ENCODE measurements at places on chromosomes 11 and 22. TPM values are rescaled to one million over a fixed set of nuclear protein-coding genes. Genes with fewer than 3 reads are reported as not detected.

CCDC34 gene
- 27.9 TPM for total RNA-seq

FAM111B gene
- 46.1 TPM for total RNA-seq

SMIM38 gene
- 0.20 TPM for total RNA-seq

TPP1 gene
- 33.7 TPM for total RNA-seq

ART1 gene
- total RNA-seq = not detected

PDGFD gene
- total RNA-seq = not detected

NXPE2 gene
- total RNA-seq = not detected

FOLH1 gene
- total RNA-seq = not detected

DNAJB13 gene
- 0.18 TPM for total RNA-seq

TRIM64 gene
- total RNA-seq = not detected

SMC1B gene
- 2.1 TPM for total RNA-seq

DNA sequence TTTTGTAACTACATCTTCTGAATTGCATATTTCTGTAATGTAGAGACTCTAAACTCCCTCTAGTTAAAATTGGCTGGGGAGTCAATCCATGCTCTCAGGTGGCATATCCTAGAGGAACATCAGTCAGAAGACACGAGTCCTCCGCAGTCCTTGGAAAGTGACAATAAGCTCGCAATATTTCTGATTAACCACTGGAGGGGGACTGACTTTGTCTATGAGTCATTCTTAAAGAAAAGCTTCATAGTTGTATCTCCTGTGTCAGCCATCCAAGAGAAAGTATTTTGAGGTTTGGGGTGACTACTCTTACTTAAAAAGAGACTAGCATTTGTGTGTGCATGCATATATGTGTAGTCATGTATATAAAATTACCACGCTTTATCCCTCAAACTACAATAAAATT is 60.2 kb downstream of the SLN start:
- peaks cover 47% of the 10 kb centered on the region for H3K27me3 ChIP-seq
- no peak overlapping the region for H3K4me3 ChIP-seq

DNA sequence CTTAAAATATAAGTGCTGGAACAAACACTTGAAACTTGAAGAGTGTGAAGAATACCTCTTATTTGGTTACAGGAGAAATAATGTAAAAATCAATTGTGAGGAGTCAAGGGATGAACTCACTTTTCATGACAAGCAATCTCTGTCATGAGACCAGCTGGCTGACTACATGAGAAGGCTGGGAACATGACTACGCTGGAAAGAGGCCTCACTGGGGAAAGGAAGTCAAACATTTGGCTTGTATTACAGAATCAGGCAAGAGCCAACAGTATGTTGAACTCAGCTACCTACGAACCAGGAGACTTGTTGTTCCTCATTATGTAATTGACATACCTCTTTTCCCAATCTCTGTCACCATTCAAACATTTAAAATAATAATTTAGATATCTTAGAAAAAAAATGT is 14.4 kb downstream of the DCDC1 start:
- no peak overlapping the region for H3K4me3 ChIP-seq
- H3K36me3 ChIP-seq = no peaks in the 10 kb centered on the region
- no peaks in the 10 kb centered on the region for H3K4me1 ChIP-seq
- H3K27ac ChIP-seq = no peak overlapping the region

DNA sequence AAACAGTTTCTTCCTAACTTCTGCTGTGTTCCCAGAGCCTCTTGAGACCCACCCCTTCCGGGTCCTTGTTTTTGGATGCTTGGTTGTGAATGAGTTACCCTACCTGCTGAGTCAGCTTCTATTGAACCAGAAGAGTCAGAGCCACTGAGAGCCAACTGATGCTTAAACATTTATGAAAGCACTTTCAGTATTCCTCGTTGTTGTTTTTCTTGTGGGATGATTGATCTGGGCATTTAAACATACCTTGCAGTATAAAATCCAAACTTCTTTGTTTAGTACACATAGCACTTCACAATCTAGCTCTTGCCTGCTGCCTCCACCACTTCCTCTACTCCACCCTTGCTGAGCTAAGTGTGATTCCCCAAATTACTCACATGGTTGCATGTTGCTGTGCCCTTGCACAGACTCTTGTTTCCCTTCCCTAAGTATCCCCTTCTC is 5.5 kb downstream of the PRSS23 start:
- H3K27ac ChIP-seq = peak overlapping the region; percentile 62
- peaks cover 8% of the 10 kb centered on the region for H3K36me3 ChIP-seq
- H3K4me3 ChIP-seq = no peak overlapping the region
- H3K4me1 ChIP-seq = peaks cover 39% of the 10 kb centered on the region
- peaks cover 75% of the 10 kb centered on the region for H3K27me3 ChIP-seq
- DNase-seq = peak; percentile 51

DNA sequence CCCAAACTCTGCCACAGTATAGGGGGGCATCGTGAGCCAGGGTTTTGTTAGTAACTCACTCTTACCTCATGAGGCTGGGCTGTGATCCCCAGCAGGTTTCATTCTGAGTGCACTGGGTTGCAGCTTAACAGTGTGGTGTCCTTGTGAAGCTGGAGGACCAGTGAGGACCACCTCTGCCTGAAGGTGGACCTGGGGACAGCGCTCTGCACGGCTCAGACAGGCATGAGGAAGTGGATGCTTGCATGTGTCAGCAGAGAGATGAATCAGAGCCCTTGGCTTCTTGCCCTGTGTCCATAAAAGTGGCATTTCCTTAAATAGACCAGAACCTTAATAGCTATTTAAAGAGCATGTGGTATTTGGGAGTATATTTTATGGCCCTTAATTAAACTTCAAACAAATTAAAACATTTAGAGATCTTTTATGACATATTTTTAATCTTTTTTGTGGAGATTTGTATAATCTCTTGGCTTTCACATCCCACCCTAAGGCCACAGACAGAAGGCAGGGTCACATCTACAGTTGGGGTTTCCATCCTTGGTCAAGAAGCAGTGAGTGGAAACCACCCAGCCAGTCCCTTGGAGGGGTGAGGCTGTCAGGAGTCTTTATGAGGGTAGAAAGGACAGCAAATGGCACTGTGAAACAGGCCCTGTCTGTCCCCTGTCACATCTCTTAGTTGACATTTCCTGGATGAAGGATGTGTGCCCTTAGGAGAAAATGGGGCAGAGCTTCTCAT is 24.8 kb upstream of the ADORA2A start:
- peaks cover 53% of the 10 kb centered on the region for H3K4me1 ChIP-seq
- peaks cover 29% of the 10 kb centered on the region for H3K36me3 ChIP-seq
- peak overlapping the region; percentile 11 for H3K27ac ChIP-seq
- DNase-seq = no peak
- H3K27me3 ChIP-seq = no peaks in the 10 kb centered on the region

DNA sequence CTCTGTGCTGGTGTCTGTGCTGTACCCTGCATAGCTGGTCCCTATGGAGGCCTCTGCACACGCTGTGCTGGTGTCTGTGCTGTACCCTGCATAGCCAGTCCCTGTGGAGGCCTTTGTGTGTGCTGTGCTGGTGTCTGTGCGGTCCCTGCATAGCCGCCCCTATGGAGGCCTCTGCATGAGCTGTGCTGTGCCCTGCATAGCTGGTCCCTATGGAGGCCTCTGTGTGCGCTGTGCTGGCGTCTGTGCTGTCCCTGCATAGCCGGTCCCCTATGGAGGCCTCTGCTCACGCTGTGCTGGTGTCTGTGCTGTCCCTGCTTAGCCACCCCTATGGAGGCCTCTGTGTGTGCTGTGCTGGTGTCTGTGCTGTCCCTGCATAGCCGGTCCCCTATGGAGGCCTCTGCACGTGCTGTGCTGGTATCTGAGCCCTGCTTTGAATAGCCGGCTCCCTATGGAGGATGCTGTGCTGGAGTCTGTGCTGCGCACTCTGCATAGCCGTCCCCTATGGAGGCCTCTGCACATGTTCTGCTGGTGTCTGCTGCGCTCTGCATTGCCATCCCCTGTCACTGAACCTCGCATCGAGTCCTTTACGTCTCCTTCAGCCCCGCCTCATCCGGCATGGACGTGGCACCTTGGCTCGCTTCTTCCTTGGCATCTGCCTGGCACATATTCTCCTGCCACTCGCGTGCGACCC is 6.2 kb downstream of the NADSYN1 start:
- no peak for DNase-seq
- H3K4me3 ChIP-seq = no peak overlapping the region
- H3K4me1 ChIP-seq = peaks cover 16% of the 10 kb centered on the region
- H3K36me3 ChIP-seq = peaks cover 16% of the 10 kb centered on the region
- H3K27me3 ChIP-seq = no peaks in the 10 kb centered on the region

DNA sequence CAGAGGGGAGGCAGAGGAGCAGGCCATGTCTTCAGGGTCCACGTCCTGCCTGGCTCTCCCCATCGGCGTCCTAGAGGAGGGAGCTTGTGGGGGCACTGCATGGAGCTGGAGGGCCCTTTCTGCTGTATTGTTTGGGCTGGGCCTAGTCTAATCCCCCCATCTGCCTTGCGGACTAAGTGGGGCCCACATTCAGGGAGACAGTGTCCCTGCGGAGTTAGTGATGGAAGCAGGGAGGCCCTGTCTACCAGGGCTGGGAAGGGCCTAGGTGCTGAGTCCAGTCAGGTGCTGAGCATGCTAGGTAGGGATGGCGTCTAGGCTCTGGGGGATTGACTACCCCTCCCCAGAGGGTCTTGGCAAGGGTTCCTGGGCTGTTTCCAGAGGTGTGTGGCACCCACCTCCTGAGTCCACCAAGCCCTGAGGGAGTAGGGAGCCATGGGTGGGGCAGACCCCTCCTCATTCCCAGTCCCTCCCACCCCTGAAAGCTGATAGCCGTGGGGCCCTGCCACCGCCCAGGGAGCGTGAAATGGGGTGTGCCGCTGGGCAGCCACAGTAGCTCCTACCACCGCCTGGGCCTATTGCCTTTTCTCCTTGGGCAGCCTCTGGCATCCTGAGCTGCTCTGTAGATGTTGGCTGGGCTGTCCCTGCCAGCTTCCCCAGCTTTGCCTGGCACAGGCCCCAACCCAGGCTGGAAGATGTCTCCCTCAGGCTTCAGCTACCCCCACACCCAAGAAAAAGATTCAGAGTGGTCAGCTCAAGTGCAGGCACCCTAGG is 1.9 kb upstream of the POLD4 start:
- no peaks in the 10 kb centered on the region for H3K27me3 ChIP-seq
- peaks cover 31% of the 10 kb centered on the region for H3K4me1 ChIP-seq
- H3K4me3 ChIP-seq = no peak overlapping the region

GRCh38 chr11:93285430-93285829 is 45.1 kb upstream of the DEUP1 start:
- H3K27ac ChIP-seq = no peak overlapping the region
- H3K4me1 ChIP-seq = no peaks in the 10 kb centered on the region
- no peaks in the 10 kb centered on the region for H3K36me3 ChIP-seq

- H3K36me3 ChIP-seq = peaks cover 2% of the 10 kb centered on the region
- peaks cover 41% of the 10 kb centered on the region for H3K4me1 ChIP-seq
- no peaks in the 10 kb centered on the region for H3K27me3 ChIP-seq
- H3K27ac ChIP-seq = peak overlapping the region; percentile 60
- peak overlapping the region; percentile 94 for H3K4me3 ChIP-seq
Measured at GRCh38 chr11:72719144-72719543, 33.1 kb downstream of the ARAP1 start.

- no peak overlapping the region for H3K27ac ChIP-seq
- H3K4me1 ChIP-seq = peaks cover 10% of the 10 kb centered on the region
- no peak for DNase-seq
- H3K4me3 ChIP-seq = no peak overlapping the region
Measured at GRCh38 chr22:49734882-49735281, 92.8 kb downstream of the BRD1 start.

GRCh38 chr11:94933223-94934130 is 39.9 kb downstream of the CWC15 start:
- no peak overlapping the region for H3K27ac ChIP-seq
- peaks cover 1% of the 10 kb centered on the region for H3K36me3 ChIP-seq
- DNase-seq = no peak
- H3K27me3 ChIP-seq = no peaks in the 10 kb centered on the region

DNA sequence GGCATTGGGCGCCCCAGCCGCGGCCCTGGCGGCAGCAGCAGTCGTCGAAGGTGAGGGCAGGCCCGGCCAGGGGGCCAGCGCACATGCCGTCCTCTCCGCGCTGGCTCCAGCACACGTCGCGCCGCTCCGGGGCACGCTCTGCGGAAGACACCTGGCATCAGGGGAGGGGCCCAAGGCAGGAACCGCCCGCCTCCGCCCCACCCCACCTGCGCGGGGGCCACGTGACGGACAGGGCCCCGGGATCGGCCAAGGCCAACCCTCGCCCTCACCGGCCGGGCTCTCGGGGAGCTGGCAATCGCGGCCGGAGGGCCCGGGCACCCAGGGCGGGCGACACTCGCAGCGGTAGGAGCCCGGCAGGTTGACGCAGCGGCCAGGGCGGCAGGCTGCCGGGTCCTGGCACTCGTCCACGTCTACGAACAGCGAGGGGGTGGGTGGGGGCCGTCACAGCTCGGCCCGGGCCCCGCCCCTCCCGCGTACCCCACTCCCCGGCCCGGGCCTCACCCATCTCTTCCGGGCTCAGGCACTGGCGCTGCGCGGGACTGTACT is 14.9 kb downstream of the SCYL1 start:
- no peaks in the 10 kb centered on the region for H3K27me3 ChIP-seq
- H3K36me3 ChIP-seq = peaks cover 1% of the 10 kb centered on the region
- peak overlapping the region; percentile 83 for H3K4me3 ChIP-seq
- DNase-seq = no peak
- peak overlapping the region; percentile 85 for H3K27ac ChIP-seq
- H3K4me1 ChIP-seq = peaks cover 7% of the 10 kb centered on the region

- peaks cover 12% of the 10 kb centered on the region for H3K4me1 ChIP-seq
- no peaks in the 10 kb centered on the region for H3K36me3 ChIP-seq
- no peak overlapping the region for H3K4me3 ChIP-seq
- peaks cover 41% of the 10 kb centered on the region for H3K27me3 ChIP-seq
- no peak for DNase-seq
Measured at GRCh38 chr22:29171721-29172120, 34.0 kb upstream of the EMID1 start.

DNA sequence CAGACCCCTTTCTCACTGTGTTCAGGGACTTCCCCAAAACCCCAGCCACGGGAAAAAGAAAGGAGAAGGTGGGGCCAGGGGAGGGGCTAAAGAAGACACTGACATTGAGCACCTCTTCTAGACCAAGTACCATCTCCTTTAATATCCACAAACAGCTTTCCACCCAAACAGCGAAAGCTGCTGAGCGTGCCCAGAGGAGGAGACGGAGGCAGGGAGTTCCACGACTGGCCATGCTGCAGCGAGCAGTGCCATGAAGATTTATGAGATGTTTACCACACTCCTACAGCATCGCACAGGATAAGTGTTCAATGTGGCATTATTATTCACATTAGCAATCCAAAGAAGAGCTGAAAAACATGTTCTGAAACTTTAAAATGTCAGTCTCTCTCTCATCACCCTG is 127.4 kb downstream of the LARGE1 start:
- peaks cover 21% of the 10 kb centered on the region for H3K27me3 ChIP-seq
- no peak overlapping the region for H3K27ac ChIP-seq

GRCh38 chr11:120668537-120668936 is 157.0 kb downstream of the GRIK4 start:
- DNase-seq = no peak
- no peak overlapping the region for H3K4me3 ChIP-seq
- H3K4me1 ChIP-seq = no peaks in the 10 kb centered on the region
- no peak overlapping the region for H3K27ac ChIP-seq
- H3K36me3 ChIP-seq = no peaks in the 10 kb centered on the region

GRCh38 chr22:46262449-46263215 is 511 bp downstream of the PKDREJ start:
- H3K4me1 ChIP-seq = peaks cover 5% of the 10 kb centered on the region
- H3K4me3 ChIP-seq = no peak overlapping the region
- H3K27ac ChIP-seq = no peak overlapping the region
- H3K36me3 ChIP-seq = peaks cover 4% of the 10 kb centered on the region

All from activated naive CD8-positive, alpha-beta T cell treated with anti-CD3 and anti-CD28 coated beads for 36 hours (primary cell).